Right lung (tissue), 10 donors: ENCODE measurements at places on chromosomes 6 and 20.

- no peak for DNase-seq
These were observed 414.3 kb downstream of the KIF16B start for GRCh38 chr20:16158976-16159286.

- no peak for DNase-seq
These were observed 473.9 kb downstream of the PKHD1 start for GRCh38 chr6:51613558-51613957.

DNA sequence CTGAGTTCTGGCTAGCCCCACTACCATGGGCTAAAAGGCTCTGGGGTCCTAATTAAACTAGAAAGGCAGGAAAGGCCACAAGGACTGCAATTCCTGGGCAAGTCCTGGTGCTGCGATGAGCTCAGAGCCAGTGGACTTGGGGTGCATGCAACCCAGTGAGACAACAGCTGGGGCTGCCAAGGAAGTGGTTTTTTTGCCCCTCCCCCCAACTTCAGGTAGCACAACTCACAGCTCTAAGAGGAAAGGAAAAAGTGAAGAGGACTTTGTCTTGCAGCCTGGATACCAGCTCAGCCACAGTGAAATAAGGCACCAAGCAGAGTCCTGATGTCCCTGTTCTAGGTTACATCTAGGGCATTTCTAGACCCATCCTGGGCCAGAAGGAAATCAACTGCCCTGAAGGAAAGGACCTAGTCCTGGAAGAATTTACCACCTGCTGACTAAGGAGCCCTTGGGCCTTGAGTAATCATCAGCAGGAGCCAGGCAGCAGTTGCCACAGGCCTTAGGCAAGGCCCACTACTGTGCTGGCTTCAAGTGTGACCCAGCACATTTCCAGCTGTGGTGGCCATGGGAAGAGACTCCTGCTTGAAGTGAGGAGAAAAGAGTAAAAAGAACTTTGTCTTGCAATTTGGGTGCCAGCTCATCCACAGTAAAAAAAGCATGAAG is 358.4 kb downstream of the BTBD3 start:
- DNase-seq, result no peak

GRCh38 chr20:19851861-19852260 is 93.8 kb downstream of the RIN2 start:
- no peak for DNase-seq

DNA sequence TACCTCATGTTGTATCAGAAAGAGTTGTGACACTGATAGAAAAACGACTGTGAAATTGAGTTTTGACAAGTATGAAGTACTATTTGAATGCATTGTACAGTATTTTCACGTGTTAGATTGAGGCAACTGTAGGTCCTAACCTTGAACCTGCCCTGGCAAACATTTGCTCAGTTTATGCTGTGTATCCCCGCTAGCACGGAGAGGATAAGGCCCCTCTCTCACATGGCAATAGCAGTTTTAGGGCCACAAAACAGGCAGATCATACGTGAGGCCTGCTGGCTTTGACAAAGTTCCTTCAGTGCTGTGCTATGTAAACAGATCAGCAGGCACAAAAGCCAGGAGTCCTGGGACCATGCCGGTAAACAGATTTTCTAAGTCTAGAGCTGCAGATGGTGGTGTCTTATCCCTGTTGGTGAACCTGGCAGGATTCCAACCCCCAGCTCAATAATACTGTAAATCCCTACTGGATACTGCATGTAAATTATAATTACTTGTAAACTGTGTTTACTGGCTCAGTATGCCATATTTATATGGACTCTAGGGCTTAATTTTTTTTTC is 23.8 kb upstream of the FAM217A start:
- DNase-seq, result no peak

DNA sequence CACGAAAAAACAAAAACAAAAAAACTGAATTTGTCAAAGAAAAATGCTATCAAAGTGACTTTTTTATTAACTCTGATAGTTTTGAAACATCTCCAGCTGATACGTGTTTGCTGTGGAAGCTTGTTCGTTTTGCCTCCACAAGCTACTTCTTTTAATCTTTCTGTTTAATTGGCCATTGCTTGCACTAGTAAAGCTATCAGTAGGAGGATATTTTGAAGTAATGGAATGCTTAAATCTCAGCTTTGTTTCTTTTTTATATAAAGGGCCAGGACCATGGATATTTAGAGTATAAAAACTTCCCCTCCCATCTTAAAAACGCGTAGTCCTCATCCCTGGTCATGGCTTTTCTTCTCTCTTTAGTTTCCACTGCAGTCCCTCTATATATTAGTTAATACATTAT is 344.0 kb downstream of the NKAIN2 start:
- no peak for DNase-seq

- DNase-seq, result no peak
These were observed 80.4 kb downstream of the TBXT start for GRCh38 chr6:166087246-166087645.

DNA sequence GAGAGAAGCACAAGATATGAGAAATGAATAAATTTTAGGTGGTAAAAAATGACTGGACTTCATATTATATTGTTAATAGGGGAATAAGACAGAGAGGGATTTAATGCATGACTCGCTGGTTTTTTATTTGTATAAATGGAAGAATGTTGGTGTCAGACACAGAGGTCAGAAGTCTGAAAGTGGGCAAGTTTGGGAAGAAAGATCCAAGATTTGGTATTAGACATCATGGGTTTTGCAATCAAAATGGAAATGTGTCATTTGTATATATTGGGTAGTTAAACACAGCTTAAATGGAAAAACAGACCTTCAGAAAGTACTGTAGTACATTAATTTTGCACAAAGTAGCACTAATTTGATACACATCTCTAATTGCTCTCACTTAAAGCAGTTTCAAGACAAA is 96.2 kb downstream of the EYA4 start:
- DNase-seq, result no peak

GRCh38 chr6:162100096-162100495 is 627.5 kb downstream of the PRKN start:
- DNase-seq, result no peak

DNA sequence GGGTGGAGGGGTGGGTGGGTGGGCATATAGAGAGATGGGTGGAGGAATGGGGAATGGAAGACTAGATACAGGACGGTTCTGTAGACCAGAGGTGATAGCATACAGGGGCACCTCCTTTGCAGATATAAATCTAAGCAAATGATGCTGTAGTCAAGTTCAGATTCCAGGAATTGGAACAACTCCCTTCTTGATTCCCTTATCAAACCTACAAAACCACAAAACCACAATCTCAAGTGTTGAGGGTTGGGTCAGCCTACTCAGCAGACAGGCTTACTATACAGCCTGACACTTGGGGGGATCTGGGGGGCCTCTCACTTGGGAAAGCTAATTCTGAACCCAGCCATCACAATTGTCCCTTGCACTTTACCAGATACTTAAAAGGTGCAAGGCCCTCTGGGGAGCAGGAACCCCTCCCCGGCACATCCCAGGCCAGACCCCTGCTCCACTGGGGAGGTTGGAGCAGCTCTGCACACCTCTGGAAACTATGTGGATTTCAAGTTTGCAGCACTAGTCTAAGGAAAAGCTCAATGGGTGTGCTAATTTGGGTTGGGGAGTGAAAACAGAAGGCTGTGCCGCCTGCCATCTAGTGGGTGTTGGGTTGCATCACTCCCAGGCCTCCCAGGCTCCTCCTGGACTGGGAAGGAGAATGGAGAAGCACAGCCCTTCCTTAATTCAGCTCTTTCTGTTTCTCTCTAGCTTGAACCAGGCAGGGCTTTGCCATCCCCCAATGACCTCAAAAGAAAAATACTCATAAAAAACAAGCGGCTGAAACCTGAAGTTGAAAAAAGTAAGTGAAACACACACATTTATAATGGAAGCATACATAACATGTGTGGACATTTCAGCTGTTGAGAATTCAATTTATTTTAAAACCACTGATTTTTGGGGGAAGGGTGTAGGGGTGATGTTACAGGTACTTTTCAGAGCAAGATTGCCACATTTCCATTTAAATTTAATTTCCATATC is 121.2 kb upstream of the LAMP5 start:
- peak; percentile 38 for DNase-seq

DNA sequence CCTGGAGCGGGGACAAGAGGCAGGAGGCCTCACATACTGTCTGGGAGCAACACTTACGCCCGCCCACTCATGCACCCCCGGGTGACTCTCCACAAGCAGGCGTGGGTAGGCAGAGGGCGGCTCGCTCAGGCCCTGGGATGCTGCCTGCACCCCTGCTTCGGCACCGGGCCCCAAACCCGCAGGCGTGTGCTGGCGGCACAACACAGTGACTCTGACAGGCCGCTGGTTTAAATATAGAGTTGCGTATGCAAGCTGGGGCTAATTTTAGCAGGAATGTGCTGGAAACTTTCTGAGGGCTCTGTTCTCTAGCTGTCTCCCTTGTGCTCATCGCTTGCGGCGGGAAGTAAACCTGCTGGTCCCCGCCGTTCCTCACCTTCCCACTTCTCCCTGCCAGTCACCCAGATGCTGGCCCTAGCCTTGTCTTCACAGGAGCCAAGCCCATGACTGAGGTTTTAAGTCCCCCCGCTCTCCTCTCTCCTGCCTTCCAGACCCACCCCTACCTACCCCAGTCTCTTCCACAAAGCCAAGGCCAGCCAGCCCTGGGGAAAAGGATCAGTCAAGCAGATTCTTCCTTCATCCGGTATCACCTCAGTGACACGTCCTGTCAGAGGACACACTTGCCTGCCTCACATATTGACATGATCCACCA is 94.5 kb upstream of the FOXP4 start:
- DNase-seq, result peak; percentile 56

GRCh38 chr6:9248133-9248532 is 812.8 kb upstream of the SLC35B3 start:
- DNase-seq, result no peak

GRCh38 chr20:63545814-63546213 is 1.7 kb downstream of the SRMS start:
- no peak for DNase-seq

DNA sequence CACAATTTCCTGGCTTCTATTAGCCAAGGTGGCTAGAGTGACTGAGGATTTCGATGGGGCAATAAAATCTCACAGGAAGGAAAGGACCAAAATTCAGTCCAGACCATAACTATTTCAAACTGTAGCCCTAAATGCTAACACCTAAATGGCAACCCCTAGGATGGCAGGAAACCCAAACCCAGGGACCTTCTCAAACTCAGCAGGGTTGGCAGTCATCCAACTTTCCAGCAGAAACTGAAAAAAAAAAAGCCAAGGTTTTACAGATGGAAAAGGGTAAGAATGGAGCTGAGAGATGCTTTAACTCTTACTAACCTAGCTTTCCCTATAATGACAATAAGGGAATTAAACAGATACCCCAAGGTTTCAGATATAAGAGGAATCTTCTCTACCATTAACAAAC is 10.5 kb downstream of the IBTK start:
- no peak for DNase-seq

DNA sequence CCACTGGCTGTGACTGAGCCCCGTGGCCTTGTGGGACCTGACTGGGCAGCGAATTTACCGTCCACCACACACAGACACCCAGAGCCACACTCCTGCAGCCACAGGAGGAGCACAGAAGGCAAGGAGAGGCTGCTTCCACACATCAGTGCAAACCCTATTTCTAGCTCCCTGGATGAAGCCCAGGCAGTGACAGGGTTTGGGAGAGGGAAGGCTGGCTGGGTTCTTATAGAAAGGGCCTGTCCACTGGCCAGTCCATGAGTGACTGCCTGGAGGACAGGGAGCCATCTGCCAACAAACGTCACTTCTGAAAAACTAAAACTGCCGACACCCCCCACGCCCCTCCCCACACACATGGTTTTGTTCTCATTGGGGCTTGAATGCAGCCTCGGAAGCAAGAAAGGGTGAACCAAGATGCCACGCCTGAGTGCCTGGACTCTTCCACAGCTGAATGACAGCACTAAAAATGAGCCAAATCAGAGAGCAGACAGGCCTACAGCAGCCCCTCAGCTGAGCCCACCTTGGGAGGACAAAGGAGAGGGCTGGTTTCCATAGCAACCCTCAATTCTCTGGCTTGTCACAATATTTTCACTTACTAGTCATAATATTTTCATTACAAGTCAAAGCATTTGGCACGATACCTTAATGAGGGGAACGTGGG is 38.4 kb downstream of the RRBP1 start:
- no peak for DNase-seq

DNA sequence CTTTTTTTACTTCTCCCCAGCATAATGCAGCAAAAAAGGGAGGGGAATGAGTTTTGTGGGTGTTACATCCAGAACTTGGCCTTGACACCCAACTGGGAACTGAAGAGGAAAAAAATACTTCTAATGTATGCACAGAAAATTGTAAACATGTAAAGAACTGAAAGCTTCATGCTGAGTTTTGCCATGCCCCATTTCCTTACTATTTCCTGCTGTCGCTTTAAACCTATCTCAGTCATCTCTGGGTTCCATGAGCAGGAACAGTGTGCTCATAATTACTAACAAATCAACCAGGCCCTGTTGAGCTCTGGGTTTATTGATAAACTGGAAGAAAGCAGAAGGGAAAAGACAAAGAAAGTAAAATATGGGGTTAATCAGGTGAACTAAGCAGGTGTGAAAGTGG is 14.2 kb downstream of the TFAP2B start:
- DNase-seq, result no peak

GRCh38 chr6:30162265-30163089 is 869 bp upstream of the TRIM15 start:
- DNase-seq, result no peak

- DNase-seq, result no peak
These were observed 64.1 kb downstream of the NRN1 start for GRCh38 chr6:5942591-5942990.

DNA sequence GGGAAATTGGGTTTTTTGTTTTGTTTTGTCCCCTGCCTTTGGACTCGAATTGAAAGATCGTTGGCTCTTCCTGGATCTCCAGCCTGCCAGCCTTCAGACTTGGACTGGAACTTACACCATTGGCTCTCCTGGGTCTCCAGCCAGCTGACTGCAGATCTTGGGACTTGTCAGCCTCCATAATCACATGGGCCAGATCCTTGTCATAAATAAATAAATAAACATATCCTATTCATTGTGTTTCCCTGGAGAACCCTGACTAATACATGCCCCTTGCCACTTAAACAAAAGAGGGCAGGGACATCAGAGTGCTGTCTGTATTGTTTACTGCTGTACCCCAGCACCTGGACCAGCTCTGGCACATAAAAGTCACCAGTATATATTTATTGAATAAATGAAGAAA is 101.5 kb downstream of the CAP2 start:
- no peak for DNase-seq

DNA sequence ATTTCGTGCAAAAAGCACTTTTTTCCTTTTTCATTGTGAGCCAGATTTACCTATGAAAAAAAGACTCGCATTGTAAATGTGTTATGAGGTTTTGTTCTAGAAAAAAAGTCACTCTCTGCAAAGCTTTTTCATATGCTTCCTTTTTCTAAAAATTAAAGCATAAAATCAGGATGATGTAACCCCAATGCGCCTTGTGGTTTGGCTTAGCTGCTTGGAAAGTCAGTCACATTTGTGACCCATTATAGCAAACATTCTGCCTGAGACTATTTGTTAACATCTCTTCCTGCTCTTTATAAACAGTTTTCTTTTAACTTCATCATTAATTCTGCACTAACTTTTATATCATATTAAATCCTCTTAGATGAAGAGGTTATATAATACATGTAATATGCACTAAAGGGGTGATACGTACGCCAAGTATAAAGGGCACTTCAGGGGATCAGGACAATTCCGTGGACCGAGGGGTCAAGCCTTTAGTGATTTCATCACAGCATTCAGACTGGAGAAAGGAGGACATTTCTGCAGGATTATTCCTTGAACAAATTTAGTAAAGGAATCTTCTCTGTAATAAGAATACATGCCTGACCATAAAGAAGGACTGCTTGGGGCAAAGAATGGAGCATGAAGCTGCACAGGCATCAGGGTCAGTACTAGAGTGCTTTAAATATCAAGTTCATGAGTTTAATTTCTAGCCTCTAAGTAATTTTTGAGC is 48.1 kb upstream of the SMLR1 start:
- DNase-seq, result no peak

GRCh38 chr6:136798044-136798443 is 5.8 kb upstream of the MAP3K5 start:
- DNase-seq, result no peak
